ENCODE measurements at places on chromosomes 16 and 17.

GRCh38 chr16:11251525-11252481, 4.2 kb downstream of the SOCS1 start:
- DNase-seq: no peak

GRCh38 chr16:89737341-89738071, 16.2 kb downstream of the ZNF276 start:
- DNase-seq: no peak

- DNase-seq: peak; percentile 66
These were observed 9.1 kb upstream of the COL1A1 start for GRCh38 chr17:50210240-50211225.

DNA sequence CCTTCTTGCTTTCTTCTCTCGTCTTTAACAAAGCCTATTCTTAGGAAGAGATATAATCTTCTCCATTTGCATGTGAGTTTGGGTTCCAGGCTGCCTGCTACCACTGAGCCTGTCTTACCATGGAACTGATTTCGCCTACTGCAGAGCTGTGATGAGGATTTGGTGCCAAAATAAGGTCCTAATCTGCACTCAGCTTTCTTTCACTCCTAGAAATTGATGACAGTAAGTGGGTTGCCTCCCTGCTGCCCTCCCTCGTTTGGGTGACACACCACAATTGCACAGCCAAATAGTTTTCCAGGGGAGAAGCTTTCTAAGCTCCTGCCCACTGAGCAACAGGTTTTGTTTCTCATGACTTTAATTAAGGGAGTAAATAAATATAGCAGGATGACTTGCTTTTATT, 25.1 kb upstream of the ASIC2 start:
- no peak for DNase-seq

GRCh38 chr17:357644-358043, 5.0 kb upstream of the RPH3AL start:
- no peak for DNase-seq

Data from MCF 10A (cell line).